Stimulated activated CD4-positive, alpha-beta T cell treated with anti-CD3 and anti-CD28 coated beads, TNF-alpha, amount 100 ng/mL, for 48 hours (primary cell): ENCODE measurements at places on chromosomes 1 and 21.

- no peak for DNase-seq
Observed at GRCh38 chr1:7922301-7922700, 18.3 kb downstream of the TNFRSF9 start.

- DNase-seq = no peak
Observed at GRCh38 chr21:20004367-20004766, 993.8 kb upstream of the NCAM2 start.

DNA sequence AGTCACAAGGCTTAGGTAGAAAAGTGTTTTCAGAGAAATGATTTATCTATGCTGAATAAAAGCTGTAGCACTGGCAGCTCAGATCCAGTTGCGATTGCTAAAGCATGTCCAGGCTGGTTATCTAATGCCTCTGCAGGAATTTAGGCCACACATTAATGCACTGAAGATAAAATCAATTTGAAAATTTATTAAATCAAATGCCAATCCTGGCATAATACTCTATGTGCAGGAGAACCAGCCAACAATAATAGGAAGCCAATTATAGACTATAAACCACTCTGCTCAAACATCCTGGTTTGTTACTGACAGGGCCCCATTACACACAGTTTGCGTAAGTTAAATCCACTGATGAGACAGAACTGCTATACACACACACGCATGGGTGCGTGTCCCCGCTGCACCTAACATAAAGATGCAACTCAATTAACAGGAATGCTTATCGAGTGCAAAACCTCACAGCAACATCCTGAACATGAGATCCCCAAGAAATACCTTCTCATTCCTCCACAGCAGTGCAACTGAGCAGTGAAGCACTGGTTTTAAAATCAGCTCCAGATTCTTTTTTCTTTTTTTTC is 40.6 kb downstream of the PTP4A2 start:
- no peak for DNase-seq

- no peak for DNase-seq
Observed at GRCh38 chr1:205328476-205328875, 6.9 kb upstream of the NUAK2 start.

DNA sequence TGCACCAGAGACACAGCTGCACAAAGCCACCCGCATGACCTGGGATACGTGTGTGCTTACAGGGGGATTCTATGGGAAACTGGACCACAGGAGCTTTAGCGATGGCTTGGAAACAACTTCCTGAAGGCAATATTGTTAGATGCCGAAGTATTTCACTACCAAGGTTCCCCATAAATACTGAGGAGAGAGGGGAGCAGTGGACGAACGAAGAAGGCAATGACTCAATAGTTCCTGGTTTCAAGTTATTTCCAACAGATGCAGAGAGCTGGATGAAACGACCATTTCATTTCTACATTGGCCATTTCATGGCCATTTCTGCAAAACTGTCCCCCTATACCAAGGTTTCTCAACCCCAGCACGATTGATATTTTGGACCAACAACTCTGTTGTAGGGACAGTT is 61.3 kb downstream of the CD34 start:
- no peak for DNase-seq
